ENCODE measurements at places on chromosomes 13 and 19. TPM values are rescaled to one million over a fixed set of nuclear protein-coding genes. Genes with fewer than 3 reads are reported as not detected.

The ZNF415 gene
- 2.7 TPM for total RNA-seq

The SUPT5H gene
- 59.7 TPM for total RNA-seq

The TMEM59L gene
- 2.0 TPM for total RNA-seq

The ZIC5 gene
- total RNA-seq = not detected

The ZNF433 gene
- 3.0 TPM for total RNA-seq

The PRTN3 gene
- not detected for total RNA-seq

The ANKLE1 gene
- 0.29 TPM for total RNA-seq

The SLITRK5 gene
- not detected for total RNA-seq

The CLEC11A gene
- 170 TPM for total RNA-seq

The FCHO1 gene
- total RNA-seq = 2.1 TPM

The UBE2S gene
- 121 TPM for total RNA-seq

The LRRC4B gene
- under 0.01 TPM for total RNA-seq
